ENCODE measurements at places on chromosomes 3 and 15. TPM values are rescaled to one million over a fixed set of nuclear protein-coding genes. Genes with fewer than 3 reads are reported as not detected.

Gene CRABP1
- total RNA-seq, result not detected

Gene EOGT
- total RNA-seq, result 24.8 TPM

Gene SHC4
- 1.5 TPM for total RNA-seq

Gene ZDHHC19
- not detected for total RNA-seq

Gene MORF4L1
- total RNA-seq, result 322 TPM

Gene GOLGA6A
- 6.9 TPM for total RNA-seq

Gene LEKR1
- 0.24 TPM for total RNA-seq

Gene ISLR2
- 4.4 TPM for total RNA-seq

Gene BOC
- total RNA-seq, result 10.0 TPM

Gene TUSC7
- not detected for total RNA-seq

Gene FOXB1
- not detected for total RNA-seq

Gene GPR149
- total RNA-seq, result not detected

Gene IL20RB
- total RNA-seq, result 1.8 TPM

Gene CLEC3B
- total RNA-seq, result 0.52 TPM

Gene FRMD4B
- 3.0 TPM for total RNA-seq

Gene KIF15
- 4.9 TPM for total RNA-seq

Gene PLA2G4B
- total RNA-seq, result under 0.01 TPM

Gene ALPK3
- 3.1 TPM for total RNA-seq

Gene DUOXA2
- total RNA-seq, result not detected

Gene PLA2G4D
- not detected for total RNA-seq

Gene RTP1
- total RNA-seq, result not detected

Gene CMTM8
- total RNA-seq, result 3.3 TPM

Gene BNC1
- 2.3 TPM for total RNA-seq

Gene NR2F2
- 19.8 TPM for total RNA-seq

Gene WNT5A
- 304 TPM for total RNA-seq

Gene ZNF660
- total RNA-seq, result 3.8 TPM

Gene C2CD4B
- 4.1 TPM for total RNA-seq

Gene SNURF
- total RNA-seq, result 1.7 TPM

Gene TMCO5A
- total RNA-seq, result not detected

Gene ZIC1
- not detected for total RNA-seq

Gene SLC9A9
- total RNA-seq, result 5.3 TPM

Gene PPP1R14D
- not detected for total RNA-seq

Gene SEC62
- total RNA-seq, result 23.4 TPM

Gene GOLGA6B
- not detected for total RNA-seq

Measured in epithelial cell of alveolus of lung (primary cell).